ENCODE measurements at places on chromosomes 13 and 19.
A peak's percentile ranks its signal among the peaks of the same experiment; 100 is the strongest.

DNA sequence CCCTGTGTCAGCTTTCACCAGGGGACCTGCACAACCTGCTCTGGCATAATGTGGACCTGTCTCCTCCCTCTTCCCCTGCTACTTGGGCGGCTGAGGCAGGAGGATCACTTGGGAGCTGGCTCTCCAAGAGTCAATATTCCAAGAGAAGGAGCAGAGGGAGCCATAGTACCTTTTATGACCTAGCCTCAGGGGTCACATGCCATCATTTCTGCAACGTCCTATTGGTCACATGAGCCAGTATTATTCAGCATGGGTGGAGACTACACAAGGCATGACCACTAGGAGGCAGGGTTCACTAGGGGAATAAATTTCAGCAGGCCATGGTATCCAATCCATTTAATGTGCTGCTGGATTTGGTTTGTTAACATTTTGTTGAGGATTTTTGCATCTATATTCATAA lies 12.0 kb upstream of the SHFL start:
- no peak for DNase-seq

GRCh38 chr13:73894995-73895571 lies 239.1 kb downstream of the KLF12 start:
- no peak for DNase-seq

DNA sequence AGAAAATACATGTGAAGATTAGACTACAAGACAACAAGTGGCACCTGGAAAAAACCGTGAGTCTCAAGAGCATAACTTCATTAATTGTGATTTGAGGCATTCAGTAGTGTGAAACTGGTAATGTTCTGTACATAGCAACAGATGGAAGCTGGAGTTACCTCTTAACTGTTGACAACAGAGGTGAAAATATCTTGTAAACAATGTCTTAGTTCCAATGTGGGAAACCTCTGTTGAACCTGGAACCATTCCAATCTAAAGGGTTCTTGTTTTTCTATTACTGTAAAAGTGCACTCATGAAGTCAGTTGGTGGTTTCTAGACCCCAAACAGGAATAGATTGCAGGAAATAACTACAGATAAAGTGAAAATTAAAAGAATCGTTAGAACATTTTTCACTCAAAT lies 728.4 kb downstream of the SLITRK1 start:
- no peak for DNase-seq

- peak; percentile 50 for DNase-seq
These were observed at the start of gene KEAP1 for GRCh38 chr19:10503002-10503789. Gene KEAP1 (minus strand): TSS chr19:10503356. CDS start chr19:10500033, 3,323 bp downstream.

GRCh38 chr13:50611117-50611781 lies 232.2 kb downstream of the DLEU7 start:
- no peak for DNase-seq

GRCh38 chr19:29265436-29265835 lies 52.5 kb upstream of the UQCRFS1 start:
- DNase-seq = no peak

GRCh38 chr13:58085274-58085673 lies 453.7 kb downstream of the PCDH17 start:
- no peak for DNase-seq

DNA sequence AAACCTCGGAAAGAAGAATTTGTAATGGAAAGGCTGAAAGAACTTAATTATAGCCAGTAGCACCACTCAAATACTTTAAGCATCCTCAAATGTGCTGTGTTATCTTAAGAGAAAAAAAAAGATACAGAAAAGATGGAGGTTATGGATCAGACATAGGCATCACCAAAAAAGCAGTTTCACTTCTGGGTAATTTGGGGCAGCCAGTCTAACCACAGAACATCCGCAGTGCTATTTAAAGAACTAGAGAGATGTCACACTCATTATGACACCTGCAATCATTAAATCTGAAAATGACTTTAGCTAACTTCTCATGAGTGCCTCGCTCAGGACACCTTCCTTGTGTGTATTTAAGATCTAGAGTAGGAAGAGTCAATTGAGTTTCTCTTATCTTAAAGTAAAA lies 211.8 kb downstream of the RBM26 start:
- DNase-seq = no peak

- DNase-seq = no peak
These were observed 5.2 kb upstream of the C3 start for GRCh38 chr19:6725513-6726231.

GRCh38 chr13:113922412-113923118 lies 51.3 kb downstream of the C13orf46 start:
- no peak for DNase-seq

DNA sequence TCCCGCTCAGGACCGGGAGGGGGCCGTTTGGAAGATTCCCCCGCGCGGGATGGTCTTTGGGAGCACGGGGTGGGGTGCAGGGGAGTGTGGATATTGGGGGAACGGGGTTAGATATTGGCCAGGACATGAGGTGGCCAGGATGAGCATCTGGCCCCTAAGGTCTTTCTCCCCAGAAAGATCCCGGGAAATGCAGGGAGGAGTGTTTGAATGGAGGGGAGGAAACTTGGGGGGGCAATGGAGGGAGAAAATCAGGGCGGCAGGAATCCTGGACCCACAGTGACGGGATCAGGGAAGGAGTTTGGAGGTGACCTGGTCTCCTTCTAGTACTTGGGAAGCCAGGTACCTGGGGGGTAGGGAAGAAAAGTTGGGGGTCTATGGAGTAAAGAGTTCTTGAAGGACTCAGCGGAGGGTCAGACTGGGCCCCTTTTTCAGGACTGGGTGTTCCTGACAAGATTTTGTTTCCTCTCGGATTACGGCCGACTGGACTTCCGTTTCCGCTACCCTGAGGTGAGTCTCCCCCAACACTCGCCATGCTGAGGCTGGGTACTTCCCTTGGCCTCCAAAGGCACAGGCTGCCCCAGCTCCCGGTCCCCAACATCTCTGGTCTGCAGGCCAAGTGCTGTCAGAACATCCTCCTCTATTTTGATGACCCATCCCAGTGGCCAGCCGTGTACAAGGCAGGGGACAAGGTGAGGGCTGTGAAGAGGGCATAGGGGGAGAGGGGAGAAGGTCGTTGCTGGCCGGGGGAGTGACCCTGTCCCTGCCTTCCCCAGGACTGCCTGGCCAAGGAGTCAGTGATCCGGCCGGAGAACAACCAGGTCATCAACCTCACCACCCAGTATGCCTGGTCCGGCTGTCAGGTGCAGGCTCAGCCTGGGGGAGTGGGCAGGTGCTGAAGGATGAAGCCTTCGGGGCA lies 989 bp downstream of the TMEM145 start:
- no peak for DNase-seq

DNA sequence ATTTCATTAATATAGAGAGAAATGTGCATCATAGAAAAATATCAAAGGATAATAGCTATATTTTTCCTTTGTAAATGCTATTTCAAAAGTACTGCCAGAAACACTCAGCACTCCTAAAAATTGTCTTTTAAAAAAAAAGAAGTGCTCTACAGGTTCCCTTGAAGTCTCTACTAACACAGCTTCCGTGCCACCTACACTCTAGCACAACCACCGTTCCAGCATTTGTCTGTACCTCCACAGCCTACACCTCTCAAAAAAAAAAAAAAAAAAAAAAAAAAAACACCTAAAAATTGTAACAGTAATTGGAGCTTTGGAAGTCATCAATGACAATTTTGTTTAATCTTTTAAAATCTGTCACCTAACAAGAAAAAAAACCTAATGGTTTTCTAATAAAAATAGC lies 485.6 kb downstream of the MYO16 start:
- DNase-seq = no peak

GRCh38 chr19:14556662-14557188 lies 15.1 kb downstream of the NDUFB7 start:
- peak; percentile 72 for DNase-seq

DNA sequence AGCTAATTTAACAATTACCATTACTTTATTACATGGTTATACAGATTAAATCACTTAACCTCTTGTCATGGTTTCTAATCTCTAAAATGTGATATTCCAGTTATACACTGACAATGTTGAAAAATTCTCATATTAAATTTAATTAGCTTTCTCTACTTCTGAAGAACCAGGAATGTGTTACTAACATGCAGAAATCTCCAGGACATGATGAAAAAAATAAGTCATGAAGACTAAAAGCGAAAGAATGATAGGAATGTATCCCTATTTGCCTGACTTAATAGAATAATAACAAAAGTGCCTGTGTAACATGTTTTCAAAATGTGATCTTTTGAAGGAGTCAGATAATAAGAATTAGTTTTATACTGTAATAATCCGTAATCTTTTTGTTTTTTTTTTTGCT lies 2823.7 kb upstream of the PCDH20 start:
- no peak for DNase-seq

GRCh38 chr19:43501661-43502418 lies 2.7 kb downstream of the PHLDB3 start:
- DNase-seq = peak; percentile 54

- DNase-seq = no peak
These were observed 4.2 kb downstream of the LYL1 start for GRCh38 chr19:13098277-13099072.

GRCh38 chr13:76386321-76386720 lies 499.9 kb downstream of the KCTD12 start:
- DNase-seq = no peak

- DNase-seq = no peak
These were observed 303.6 kb downstream of the KCNRG start for GRCh38 chr13:50318887-50319286.

DNA sequence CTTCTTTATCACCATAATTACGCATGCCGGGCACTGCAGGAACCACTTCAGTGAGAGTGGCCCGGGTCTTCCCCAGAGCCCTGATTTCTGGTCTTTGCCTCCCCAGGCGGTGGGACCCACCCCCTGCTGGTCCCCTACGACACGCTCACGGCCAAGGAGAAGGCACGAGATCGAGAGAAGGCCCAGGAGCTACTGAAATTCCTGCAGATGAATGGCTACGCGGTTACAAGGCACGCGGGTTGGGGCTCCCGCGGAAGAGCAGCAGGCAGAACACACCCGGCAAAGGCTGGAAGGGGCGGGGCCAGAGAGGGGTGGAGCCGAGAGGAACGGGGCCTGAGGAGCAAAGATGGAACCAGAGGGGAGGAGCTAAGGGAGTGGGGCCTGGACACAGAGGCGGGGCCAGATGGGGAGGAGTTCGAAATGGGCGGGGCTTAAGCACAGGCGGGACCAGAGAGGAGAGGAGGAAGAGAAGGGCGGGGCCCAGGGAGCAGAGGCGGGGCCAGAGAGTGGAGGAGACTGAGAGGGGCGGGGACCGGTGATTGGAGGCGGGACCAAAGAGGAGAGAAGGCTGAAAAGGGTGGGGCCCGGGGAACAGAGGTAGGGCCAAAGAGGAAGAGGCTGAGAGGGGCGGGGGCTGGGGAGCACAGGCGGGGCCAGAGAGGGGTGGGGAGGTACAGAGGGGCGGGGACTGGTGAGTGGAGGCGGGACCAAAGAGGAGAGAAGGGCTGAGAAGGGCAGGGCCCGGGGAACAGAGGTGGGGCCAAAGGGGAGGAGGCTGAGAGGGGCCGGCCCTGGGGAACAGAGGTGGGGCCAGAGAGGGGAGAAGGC lies 73.4 kb downstream of the RYR1 start:
- peak; percentile 48 for DNase-seq

DNA sequence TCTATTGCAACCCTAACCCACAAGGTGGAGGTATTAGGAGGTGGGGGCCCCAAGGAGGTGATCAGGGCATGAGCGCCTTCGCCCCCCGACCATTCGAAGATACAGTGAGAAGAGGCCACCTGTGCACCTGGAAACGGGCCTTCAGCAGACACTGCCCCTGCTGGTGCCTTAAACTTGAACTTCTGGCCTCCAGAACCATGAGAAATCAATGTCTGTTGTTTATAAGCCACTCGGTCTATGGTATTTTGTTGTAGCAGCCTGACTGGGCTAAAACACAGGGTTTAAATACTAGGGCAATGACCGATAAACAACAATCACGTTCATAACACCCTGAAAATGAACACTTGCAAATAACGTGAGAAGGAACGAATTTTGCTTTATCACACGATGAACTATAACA lies 85.2 kb upstream of the USP29 start:
- DNase-seq = no peak

- peak; percentile 57 for DNase-seq
These were observed at the start of gene HS6ST3 for GRCh38 chr13:96089749-96090239. Gene HS6ST3 (plus strand): TSS chr13:96090107.

DNA sequence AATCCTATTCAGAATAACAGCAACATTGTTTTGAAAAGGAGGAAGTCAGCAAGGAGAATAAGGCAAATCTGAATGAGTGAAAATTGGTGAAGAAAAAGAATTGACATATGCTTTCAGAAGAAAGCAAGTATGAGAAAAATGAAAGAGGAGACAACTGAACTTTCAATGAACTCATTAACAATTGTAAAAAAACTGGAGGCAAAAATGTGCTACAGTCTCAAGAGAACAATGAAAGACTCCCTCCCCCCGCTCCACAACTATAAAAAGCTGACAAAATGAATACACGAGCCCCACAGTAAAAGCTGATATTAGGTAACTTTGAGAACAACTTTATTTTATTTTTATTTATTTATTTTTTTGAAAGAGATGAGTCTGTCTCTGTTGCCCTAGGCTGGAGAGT lies 373.1 kb downstream of the DIAPH3 start:
- DNase-seq = no peak

GRCh38 chr13:113666951-113667701 lies at the start of gene GRK1:
Gene GRK1 (plus strand): TSS chr13:113667219. CDS start chr13:113667387, 168 bp downstream.
- DNase-seq = no peak

- no peak for DNase-seq
These were observed 33.4 kb upstream of the KLF5 start for GRCh38 chr13:73025217-73026012.

DNA sequence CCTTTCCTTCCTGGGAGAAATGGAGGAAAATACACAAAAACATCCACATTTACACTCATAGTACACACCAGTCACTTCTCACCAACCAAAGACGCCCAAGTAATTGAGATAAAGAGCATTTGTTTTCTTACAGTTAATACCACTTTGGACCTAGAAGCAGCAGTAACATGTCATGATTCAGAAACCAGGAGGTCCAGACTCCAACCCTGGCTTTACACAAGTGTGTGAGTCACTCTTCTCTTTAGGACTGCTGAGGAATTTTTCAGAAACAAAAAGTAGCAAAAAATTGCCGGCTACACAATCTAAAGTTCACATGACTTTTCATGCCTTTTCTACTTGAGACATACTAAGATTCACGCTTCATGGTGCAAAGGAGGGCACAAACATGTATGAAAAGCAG lies 42.1 kb downstream of the TUBGCP3 start:
- no peak for DNase-seq

- DNase-seq = no peak
These were observed 35.4 kb downstream of the SLC10A2 start for GRCh38 chr13:103030776-103031175.

DNA sequence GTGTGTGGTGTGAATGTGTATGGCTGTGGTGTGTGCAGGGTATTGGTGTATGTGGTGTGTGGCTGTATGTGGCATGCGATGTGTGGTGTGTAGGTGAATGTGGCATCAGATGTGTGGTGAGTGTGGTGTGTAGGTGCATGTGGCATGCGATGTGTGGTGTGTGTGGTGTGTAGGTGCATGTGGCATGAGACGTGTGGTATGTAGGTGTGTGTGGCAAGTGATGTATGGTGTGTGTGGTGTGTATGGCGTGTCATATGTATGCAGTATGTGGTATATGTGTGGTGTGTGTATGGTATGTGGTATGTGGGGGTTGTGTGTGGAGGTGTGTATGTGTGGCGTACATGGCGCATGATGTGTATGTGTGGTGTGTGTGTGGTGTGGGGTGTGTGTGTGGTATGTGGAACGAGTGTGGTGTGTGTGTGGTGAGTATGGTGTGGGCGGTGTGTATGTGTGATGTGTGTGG lies 63.4 kb downstream of the PEPD start:
- DNase-seq = no peak

GRCh38 chr19:33379151-33379829 lies 5.8 kb downstream of the CEBPG start:
- DNase-seq = no peak
